Gastrocnemius medialis (tissue), 4 donors: ENCODE measurements at places on chromosomes 7 and 10. TPM values are rescaled to one million over a fixed set of nuclear protein-coding genes. Genes with fewer than 3 reads are reported as not detected.

Gene MYO3A
- total RNA-seq, result not detected

- no peaks in the 10 kb centered on the region for H3K27me3 ChIP-seq
- no peak overlapping the region for H3K27ac ChIP-seq
- no peak overlapping the region for H3K4me3 ChIP-seq
- no peaks in the 10 kb centered on the region for H3K4me1 ChIP-seq
- no peak for DNase-seq
Observed at GRCh38 chr7:116815041-116815440, 47.3 kb upstream of the CAPZA2 start.

Gene COL13A1
- total RNA-seq, result 6.9 TPM

Gene EFCAB10
- total RNA-seq, result not detected

Gene C7orf57
- total RNA-seq, result not detected
